Stimulated activated CD4-positive, alpha-beta T cell treated with anti-CD3 and anti-CD28 coated beads, TNF-alpha, amount 100 ng/mL, for 1 hour (primary cell): ENCODE measurements at places on chromosomes 5 and 9.

DNA sequence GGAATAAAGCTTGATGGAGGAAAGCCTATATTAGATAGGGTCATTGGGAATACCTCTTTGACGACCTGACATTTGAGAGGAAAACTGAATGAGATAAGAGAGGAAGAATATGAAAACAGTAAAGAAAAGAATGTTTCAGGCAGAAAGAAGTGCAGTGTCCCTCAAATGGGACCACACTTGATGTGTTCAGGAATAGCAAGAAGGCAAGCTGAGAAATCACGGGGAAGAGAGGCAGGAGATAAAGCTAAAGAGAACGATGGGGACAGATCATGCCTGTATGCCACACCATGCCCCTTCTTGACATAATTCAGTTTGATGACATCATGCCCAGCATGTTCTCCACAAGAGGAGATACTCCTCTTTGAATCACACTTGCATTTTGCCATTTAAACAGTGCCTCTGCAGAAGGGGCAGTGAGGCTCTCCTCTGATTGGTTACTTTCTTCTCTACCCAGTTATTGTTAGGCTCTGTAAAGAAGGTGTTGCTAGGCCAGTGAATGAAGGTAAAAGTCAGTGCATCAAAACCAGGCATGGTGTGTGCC is 7.6 kb downstream of the AP3S1 start:
- DNase-seq, result no peak

GRCh38 chr9:26949637-26950069 is 2.6 kb upstream of the PLAA start:
- DNase-seq, result no peak

DNA sequence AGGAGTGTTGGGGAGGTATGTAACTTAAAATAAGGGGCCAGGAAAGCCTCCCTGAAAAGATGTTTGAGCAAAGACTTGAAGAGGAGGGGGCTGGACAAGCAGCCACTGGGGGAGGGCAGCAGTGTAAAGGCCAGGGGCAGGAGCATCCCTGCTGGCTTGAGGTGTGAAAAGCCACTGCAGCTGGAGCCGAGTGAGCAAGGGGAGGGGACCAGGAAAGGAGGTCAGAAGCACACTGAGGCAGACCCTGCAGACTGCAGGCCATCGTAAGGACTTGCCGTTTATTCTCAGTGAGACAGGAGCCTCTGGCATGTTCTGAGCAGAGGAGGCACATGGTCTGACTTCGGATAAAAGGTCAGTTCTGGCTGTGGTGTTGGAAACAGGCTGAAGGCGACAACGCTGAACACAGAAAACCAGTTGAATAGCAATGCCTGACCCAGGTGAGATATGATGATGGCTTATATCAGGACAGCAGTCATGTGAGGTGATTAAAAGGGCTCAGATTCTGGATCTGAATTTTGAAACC is 10.2 kb upstream of the ERGIC1 start:
- no peak for DNase-seq

- no peak for DNase-seq
These were observed 1.2 kb downstream of the VCAN start for GRCh38 chr5:83472508-83473345.

DNA sequence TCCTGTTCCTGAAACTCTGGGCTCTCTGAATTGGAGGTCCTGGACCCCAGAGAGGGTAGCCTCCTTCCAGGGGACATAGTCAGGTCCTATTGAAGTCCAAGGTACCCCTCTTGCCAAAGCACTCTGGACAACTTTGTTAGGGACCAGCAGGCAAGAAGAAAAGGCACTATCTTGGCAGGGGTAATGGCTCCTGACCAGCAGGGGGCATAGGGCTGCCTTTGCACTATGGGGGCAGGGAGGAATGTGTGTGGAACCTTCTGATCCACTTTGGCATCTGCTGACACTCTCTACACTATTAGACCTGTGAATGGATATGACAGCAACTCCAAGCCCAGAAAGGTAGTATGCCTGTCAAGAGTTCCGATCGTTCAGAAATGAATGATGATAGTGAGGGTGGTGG is 179.0 kb upstream of the CD180 start:
- DNase-seq, result no peak

DNA sequence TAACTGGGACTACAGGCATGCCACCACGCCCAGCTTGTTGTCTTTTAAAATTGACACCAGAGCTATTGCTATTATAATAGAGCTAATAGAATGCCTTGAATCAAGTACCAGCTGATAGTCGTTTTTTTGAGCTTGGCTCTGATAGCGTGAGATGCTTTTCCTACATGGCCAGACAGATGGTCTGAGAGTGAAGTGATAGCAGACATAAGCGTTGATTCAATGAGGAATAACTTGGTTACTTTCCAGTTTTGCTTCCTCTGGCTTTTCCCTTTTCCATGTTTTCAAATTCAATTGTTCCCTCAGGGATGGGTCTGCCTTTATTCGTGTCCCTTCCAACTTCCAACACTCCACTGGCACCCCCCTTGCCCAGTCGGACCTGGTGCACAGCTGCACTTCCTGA is 15.4 kb downstream of the AGXT2 start:
- DNase-seq, result no peak

DNA sequence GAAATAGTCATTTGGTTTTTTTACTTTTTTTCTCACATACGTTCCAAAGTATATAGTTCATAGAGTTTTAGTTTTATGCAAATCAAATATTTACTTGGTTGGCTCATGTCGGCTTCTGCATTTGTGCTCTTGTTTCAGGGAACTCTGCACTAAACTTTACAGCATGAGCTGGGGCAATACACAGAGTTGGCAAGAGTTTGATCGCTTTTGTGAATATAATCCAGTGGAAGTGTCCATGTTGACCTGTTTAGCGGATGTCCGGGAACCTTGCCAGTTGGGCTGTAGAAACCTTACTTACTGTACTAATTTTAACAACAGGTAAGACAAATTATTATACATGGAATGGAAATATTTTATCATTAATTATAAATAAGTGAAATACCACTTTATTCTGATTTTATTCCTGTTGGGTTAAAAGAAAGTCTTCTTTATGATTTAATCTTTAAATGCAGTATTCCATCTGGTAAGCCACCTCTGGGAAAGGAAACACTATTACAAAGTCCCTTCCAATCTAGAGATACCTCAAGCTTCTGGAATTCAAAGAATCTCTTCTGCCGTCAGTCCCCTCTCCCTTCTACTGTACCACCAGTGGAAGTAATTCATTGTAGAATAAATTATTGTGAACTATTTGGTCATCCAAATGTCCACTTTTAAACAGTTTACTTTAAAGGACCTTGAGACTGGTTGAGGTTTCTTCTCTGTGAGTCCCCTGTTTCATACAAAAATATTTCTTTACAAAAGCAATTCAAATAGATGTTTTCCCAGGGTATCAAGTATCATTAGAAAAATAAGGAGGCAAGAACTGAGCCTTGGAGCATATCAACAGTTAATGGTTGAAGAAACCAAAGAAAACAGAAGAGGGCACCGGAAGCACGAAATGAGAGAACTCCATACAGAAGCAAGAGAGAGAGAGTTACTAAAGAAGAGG is 45.2 kb upstream of the GLIPR2 start:
- no peak for DNase-seq

DNA sequence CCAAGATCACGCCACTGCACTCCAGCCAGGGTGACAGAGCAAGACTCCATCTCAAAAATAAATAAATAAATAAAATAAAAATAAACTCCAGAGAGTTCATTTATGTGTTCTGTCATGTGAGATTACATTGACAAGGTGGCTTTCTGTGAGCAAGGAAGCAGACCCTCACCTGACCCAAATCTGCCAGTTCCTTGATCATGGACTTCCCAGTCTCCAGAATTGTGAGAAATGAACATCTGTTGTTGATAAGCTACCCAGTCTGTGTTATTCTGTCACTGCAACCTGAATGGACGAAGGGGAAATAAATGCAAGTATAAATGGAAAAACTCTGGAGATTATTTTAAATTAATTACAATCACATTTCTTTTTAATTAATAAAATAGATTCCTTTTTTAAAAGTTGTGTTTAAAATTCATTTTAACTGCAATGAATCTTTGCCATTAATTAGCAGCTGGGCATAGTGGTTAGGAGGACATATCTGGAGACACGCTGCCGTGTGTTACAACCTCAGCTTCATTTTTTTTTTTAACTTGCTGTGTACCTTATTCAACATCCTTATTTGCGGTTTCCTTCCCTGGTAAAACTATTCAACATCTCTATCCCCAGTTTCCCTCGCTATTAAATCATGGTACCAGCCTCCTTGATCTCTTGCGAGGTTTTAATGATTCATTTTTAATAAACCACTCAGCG is 376.4 kb downstream of the CHSY3 start:
- no peak for DNase-seq

- no peak for DNase-seq
These were observed 42.2 kb downstream of the OSMR start for GRCh38 chr5:38888041-38888440.

DNA sequence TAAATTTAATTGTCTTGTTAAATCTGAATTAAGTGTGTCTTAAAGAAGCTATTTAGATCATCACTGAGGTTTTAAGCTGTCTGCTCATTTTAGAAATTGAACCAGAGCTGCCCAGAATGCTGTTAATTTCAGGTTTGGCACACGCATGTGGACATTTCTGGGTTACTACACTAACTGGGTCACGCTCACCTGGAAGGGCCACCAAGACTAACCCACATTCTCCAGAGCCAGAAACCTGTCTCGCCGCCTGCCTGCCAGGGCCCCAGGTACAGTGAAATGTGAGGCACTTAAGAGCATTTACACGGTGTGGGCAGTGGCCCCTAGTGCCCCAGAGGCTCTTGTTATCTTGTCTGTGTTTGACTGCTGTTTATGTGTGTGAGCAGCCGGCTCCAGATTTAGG is 46.6 kb downstream of the ATP10B start:
- DNase-seq, result no peak

DNA sequence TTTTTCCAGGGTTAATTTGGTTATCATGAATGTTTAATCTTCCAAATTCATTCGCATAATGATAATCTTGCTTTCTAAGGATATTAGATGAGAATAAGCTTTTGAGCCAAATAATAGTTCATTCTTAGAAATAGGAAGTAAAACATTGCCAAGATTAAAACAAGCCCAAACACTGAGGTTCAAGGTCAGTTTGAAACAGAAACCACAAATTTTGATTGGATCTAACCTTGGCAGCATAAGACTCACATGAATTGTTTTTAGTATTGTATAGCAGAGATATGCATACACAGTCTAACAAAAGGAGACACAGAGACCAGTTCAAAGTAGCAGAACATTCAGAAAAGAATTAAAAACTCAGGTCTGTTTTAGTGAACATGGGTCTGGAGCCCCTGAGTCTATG is 43.4 kb upstream of the VCAN start:
- DNase-seq, result no peak

DNA sequence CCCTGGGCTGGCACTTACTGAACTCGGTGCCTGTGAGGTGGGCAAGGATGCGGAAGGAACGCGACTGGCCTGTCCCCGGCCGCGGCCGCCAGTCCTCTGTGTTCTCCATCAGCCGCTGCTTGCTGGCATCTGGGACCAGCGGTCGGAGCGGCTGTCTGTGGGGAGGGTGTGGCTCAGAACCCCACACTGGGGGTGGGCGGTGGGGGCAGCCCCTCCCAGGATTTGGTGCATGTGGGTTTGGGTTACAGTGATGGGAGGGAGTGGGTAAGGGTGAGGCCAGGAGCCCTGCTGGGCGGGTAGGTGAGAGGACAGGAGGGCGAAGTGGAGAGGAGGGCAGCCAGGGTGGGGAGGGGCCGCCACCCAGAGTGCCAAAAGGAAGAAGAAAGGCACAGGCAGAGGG is 6.4 kb downstream of the PDLIM7 start:
- DNase-seq, result no peak

DNA sequence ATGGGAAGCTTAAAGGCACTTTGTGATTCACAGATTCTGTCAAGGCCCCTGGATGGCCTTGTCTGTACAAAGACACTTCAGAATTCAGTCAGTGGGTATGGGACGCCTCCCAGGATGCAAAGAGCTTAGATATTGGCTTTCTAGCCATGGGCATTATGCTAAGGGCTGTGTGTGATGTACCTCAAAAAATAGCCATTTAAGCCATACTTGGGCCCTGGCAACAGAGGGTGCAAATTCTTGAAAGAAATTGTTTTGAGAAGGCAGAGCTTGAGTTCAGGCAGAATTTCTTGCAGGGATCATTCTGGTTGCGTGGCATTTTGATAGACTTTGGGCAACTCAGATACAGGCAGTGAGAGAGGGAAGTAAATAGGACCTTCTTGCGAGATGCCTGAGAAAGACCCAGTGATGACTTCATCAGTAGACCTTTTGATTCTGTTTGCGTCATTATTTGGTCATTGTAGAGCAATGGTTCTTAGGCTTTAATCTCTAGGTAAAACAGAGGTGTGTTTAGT is 3.9 kb downstream of the CYFIP2 start:
- no peak for DNase-seq

DNA sequence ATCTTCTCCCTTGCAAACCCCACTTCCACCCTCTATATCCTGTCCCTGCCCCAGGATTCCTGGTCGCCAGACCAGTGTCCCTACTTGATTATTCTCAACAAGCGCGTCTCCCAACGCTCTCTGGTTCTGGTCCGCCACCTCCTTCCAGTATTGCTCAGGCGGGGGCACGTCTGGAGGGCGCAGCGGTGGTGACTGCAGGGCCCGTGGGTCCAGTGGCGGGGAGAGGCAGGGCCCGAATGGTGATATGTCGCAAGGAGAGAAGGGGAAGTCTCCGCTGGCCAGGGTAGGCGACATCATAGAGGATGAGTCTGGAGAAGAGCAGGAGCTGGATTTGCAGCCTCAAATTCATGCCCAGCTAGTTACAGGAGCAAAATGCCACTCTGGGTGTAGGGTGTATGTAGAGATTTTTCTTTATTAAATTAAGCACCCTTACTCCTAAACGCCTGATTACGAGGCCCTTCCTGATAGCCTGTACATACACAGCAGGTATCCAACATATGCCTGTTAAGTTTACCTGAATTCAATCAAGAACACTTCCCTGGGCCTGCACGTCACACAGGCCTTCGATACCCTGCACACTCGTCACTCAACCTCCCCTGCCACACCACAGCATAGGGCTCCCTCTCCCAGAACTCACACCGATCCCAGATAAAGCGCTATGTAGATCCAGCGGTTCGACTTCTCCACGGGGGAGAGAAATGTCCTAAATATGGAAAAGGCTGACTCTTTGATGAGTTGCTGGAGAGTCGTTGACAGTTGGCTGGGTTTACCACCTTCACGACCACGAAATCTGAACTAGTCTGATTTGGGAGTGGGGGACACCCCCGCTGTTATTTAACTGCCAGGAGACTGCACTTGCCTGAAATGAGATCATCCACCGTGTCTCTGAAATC is 4.8 kb downstream of the MCIDAS start:
- DNase-seq, result no peak

DNA sequence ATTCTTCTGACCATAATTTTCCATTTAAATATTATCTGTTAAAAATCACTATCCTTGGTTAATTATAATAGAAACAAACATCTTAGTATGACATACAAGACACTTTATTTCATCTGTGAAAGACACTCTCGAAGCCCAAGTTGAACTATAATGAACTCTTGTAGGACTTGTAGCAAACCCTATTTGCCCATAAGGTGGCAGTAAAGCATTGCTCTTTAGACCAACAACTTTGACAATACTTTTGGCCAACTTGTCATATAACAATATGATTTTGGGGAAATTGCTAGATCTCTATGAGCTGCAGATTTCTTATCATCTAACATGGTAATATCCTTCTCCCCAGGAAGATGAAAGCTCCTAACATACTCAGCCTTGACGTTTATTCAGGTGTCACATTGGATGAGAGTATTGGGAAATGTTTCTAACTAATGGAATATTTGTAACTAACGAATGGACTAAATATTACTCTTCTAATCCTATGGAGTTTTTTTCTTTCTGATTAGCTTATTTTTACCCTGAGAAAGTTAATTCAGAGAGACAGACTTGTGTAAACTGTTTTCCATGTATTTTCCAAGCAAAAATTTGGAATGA is 11.0 kb downstream of the SPINK14 start:
- no peak for DNase-seq
